Lung microvascular endothelial cell (primary cell): ENCODE measurements at places on chromosomes 2 and 18. TPM values are rescaled to one million over a fixed set of nuclear protein-coding genes. Genes with fewer than 3 reads are reported as not detected.

DNA sequence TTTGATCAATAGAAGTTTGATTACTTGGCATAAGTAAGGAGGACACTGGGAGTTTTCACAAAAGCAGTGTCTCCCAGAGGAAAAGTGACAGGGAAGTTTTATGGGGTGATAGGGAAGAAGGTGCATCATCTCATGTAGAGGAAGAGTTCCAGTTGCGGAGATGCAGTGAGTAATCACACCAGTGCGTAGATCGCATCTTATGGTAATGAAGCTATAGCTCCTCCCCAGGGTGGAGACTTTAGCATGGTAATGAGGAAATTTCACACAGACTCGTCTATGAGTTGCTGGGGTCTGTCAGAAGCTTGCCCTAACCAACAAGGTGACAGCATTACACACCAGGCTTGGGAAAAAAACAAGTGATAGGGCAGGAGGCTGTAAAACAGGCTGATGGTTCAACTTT, 49.0 kb downstream of the KYNU start:
- no peak for DNase-seq

GRCh38 chr2:124683536-124684428, 658.7 kb downstream of the CNTNAP5 start:
- no peak for DNase-seq

- DNase-seq: no peak
These were observed 127.1 kb downstream of the SETBP1 start for GRCh38 chr18:44807766-44808165.

- DNase-seq: peak; percentile 24
These were observed 651 bp upstream of the ZNF521 start for GRCh38 chr18:25352629-25353005.

DNA sequence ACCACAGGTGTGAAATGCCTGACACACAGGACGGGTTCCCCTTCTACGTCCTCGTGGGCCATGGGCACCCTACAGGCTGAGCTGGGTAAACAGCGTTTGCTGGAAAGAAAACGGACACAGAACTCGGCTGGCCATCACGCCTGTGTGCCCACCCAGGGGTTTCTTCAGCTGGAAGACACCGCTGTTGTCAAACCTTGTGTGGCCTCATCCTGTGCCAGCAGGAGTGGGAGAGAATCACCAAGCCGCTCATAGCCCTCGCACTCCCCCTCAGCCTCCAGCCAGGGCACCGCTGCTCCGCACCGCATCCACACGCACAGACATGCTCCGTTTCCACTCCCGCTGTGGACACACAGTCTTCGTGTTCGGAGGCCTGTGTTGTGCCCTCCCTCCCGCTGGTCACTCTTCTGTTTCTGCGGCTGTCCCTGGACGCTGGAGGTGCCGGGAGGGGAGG, 161.4 kb downstream of the PXDN start:
- no peak for DNase-seq

APOB gene
- total RNA-seq: under 0.01 TPM in 2 replicates

CNDP2 gene
- total RNA-seq: 50.8 and 68.5 TPM in 2 replicates

SERPINB7 gene
- total RNA-seq: 0.22 TPM in 1 of 2 replicates, not detected in the other
